ENCODE measurements at places on chromosomes 12 and 14.

DNA sequence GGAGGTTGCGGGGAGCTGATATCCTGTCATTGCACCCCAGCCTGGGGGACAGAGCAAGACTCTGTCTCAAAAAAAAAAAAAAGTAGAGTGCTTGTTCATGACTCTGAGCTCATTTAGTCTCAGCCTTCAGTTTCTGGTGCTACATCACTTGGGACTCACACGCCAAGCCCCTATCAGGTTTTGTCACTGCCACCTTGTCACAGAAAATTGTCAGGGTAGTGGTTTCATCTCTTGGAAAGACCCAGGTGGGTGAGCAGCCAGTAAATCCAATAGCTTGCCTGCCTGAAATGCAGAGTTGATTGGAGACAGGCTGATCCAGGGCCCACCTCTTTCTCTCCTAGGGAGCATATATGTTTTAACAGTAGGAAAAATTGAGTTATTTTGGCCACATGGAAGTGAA is 113.0 kb downstream of the FGD4 start:
- no peak for DNase-seq

DNA sequence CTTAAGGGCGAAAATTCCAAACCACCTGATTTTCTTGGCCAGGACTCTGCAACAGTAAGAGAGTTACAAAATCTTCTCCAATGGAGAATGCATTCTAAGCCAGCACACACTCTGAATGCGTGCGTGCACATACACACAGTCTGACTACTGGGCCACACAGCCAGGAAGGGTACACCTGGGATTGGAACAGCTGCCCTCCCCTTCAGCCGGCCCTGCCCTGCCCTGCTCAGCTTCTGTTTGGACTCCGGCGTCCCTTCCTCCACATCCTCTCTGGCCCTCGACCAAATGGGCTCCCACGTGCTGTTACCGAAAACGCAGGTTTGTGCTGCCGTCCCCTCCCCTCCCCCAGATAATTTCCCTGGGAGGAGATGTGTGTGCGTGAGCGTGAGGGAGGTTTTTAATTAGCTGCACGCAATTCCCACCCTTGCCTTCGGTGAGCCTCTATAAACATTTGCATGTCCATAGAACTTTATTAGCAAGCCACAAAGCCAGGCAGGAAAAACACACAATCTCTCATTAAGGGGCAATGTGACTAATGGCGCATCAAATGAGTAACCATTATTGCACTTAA is 43.0 kb downstream of the CCNK start:
- no peak for DNase-seq

DNA sequence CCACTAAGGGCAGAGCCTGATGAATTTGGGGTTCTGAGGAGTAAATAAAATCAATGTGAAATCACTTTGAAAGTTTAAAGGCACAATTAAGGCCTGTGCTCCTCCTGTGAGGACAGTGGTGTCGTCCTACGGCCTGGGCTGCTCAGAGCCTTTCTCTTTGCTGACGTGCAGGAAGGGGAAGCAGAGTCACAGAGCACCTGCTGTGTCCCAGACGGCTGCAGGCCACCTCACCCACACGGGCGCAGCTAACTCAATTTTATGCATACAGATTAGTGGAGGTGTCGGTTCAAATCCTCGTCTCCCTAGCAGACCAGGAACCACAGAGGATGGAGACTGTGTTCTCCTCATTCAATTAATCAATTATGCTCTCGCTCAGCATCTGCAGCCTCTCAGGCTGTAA is 11.4 kb upstream of the DLK1 start:
- DNase-seq: no peak

DNA sequence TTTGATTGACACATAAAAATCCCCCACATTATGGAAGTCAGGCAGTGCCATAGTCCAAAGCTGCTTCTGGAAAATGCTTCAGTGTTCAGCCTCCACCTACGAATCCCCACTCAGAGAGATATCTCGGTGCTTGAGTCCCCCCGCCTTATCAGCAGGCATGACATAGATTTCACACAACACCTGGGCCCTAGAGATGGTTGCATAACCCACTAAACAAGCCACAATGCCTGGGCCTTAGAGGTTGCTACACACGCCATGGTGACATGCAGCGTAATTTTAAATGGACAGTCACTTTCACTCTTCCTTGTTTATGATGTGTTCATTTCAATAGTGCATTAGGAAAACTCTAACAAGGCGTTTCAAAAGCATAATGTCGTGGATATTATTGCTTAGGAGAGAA is 38.0 kb downstream of the CCDC60 start:
- DNase-seq: no peak

DNA sequence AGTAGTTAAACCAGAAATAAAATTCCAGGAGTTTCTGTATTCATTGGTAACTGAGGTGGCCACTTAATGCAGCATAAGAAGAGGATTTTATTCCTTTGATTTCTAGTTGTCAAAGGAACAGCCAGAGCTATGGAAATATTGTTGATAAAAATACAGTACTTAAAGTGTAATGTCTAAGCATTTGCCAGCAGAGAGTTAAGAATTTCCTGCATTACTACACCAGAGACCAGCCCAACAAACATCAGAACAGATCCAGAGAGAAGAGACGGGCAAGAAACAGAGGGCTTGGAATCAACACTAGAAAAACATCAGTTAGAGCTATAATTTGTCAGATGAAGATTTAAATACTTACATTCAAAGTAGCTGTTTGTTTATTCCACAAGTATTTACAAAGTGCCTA is 77.9 kb downstream of the ST8SIA1 start:
- DNase-seq: no peak

DNA sequence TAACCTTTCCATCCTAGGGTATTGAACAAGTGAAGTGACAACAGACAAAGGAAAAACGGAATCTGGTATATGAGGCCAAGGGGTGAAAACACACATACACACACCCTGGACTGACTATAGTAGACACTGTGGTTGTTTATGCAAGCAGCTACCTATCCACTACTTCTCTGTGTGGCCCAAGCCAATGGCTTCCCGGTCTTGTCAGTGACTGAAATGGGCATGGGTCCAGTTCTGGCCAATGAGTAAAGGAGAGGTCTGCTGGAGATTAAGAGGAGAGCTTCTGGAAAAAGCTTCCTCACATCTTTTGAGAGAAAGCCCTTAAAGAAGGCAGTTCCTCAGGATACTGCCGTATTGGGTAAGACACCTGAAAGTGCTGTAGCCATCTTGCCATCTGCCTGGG is 19.3 kb downstream of the MBIP start:
- no peak for DNase-seq

GRCh38 chr12:125271892-125272291 is 206.7 kb downstream of the AACS start:
- DNase-seq: no peak

DNA sequence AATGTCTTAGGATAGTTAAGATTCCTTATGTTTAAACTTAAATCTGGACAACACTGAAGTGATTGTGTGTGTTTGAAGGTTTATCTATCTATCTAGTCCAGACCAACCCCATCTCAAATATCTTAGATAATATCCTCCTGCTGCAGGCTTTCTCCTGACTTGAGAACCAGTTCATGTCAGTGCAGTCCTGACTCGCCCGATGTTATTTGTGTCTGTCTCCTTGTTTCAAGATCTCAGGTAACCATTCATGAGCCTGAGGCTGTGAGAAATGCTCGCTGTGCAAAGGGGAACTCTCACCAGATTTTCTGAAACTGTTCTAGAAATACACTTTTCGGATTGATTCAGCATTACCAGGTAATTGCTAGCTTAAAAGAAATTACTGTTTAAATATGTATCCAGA is 356.2 kb downstream of the SNAPC1 start:
- DNase-seq: no peak

DNA sequence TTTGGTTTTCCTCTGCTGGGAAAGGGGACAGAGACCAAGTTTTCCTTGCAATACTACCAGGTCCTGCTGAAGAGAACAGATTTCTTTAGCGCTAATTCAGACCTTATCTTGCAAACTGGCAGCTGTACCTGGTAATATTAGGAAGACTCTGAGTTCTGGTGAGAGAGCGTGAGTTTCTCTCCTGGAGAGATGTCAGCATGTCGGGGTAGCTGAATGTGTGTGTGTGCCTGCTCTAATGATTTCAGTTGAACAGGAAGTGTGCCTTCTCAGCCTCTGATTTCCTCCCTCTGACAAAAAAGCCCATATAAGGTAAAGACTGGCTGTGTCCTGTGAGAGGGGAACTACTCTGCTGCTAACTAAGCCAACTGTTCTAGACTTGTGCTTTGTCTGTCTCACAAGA is 10.3 kb upstream of the ERP27 start:
- peak; percentile 38 for DNase-seq

DNA sequence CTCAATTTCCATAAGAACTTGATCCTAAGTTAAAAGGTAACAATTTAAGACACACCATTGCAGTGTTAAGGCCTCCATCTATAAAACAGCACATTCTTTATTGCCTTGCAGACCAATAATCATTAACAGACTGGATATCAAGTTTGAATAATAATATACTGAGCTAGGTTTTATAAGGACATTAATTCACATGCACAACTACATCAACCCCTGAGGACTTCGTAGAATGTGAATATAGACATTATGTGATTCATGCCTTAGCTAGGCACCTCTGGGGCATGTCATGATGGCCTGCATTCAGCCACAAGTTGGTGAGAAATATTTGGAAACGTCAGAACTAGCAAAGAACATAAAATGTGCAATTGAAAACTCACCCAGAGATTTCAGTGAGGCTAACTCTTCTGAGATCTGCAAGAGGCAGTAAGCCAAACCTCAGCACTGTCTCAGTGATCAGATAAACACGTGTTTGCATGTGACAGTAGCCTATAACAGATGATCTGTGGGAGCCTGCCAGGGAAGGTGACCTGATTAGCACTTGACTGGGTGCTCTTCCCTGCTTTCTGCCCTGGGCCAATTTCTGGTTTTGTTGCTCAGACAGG is 492.2 kb downstream of the FLRT2 start:
- DNase-seq: no peak

DNA sequence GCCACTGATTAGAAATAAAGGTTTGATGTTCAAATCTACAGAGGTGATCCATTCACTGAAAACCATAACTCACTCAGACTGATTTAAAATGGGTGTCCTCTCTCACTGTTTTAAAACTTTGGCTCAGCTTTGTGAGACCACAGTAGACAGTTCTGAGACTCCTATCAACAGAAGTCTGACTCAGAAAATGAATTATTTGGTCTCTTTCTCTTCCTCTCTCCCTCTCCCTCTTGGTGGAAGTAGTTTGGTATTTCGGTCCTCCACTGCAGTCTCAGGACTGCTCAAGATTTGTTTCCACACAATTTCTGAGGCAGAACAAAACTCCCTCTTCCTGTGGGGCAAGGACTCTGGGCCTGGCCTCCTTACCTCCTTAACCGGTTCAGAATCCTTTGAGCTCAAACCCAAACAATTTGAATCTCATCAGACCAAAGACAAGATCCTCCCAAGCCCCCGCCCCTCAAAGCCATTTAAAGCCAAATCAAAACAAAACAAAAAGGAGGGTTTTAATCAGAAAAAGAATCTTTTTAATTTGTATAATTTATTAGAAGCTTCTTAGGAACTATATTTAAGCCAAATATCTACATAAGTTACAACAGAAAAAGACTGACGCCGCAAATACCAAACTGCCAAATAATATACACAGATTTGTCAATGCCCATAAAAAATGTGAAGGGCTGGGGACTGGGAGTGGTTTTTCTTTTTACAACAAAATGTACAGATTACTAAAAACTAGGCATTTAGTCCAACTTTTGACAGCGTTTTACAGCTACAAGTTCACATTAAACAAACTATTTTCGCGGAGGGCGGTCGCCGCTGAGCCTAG is 3.9 kb downstream of the NKX2-1 start:
- DNase-seq: no peak

GRCh38 chr14:50795142-50795541 is 35.8 kb downstream of the NIN start:
- no peak for DNase-seq

DNA sequence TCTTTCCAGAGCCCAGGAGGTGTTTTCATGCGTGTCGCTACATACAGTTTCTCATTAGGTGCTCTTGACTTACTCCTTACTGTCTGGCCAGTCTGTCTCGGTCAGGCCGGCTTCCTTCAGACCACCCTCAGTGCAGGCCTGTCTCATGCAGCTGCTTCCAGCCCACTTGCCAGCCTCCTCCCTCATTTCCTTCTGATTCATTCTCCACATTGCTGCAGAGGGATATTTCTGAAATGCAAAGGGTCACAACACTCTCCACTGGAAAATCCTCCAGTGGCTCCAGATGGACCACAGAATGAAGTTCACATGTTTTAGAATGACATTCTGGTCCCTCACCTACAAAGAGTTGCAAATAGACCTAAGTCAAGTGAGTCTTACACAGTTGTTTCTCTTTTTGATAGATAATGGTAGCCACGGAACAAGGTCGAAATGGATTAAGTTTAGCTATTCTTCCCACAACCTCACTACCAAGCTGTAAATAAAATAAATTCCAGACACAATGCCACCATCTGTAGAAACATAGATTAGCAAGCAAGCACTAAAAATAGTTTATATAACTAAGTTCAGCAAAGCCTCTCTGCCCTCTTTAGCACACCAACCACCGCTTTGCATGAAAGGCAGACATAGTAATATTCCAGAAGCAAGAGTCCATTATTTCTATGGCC is 146.9 kb downstream of the ESR2 start:
- no peak for DNase-seq

DNA sequence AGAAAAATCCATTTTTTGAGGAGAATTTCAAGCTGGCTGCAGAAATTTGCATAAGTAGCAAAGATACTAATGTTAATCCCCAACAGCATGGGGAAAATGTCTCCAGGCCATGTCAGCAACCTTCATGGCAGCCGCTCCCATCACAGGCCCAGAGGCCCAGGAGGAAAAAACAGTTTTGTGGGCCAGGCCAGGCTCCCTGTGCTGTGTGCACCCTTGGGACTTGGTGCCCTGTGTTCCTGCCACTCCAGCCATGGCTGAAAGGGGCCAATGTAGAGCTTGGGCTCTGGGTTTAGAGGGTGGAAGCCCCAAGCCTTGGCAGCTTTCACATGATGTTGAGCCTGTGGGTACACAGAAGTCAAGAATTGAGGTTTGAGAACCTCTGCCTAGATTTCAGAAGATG is 76.3 kb downstream of the MGAT4C start:
- DNase-seq: no peak

DNA sequence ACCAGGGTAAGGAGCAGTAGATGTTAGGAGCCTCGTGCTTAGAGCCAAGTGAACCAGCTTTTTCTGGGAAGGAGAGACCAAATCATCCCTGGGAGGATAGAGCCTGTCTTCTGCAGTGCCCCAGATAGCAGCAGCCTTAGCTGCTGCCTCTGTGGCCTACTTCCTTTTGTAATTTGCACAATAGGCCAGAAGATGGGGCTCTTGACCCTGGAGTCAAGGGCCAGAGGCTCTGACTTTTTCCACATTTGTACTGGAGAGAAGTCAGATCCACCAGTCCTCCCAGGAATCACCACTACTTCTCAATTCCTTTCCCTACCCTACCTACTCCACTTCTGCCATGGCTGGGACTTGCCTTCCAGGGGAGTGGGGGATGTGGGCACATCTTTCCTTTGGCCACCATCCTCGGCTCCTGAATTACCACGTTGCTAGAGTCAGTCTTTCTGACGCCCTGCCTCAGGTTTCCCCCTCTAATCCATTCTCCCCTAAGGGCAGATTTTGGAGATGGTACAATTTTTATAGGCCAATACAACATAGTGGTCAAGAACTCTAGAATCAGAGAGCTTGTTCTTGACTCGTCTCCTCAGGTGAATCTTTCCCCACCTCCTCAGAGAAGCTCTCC is 3.3 kb upstream of the SLC4A8 start:
- no peak for DNase-seq

- DNase-seq: no peak
Measured at GRCh38 chr12:104586351-104586919, 129.7 kb downstream of the CHST11 start.

GRCh38 chr12:88958946-88959345 is 378.7 kb upstream of the KITLG start:
- DNase-seq: no peak

Measured in stimulated activated CD4-positive, alpha-beta T cell treated with anti-CD3 and anti-CD28 coated beads, Interleukin-1b, Interleukin-23, amount 100 ng/mL, for 1 hour (primary cell).